ENCODE measurements at places on chromosomes 6 and 20.

DNA sequence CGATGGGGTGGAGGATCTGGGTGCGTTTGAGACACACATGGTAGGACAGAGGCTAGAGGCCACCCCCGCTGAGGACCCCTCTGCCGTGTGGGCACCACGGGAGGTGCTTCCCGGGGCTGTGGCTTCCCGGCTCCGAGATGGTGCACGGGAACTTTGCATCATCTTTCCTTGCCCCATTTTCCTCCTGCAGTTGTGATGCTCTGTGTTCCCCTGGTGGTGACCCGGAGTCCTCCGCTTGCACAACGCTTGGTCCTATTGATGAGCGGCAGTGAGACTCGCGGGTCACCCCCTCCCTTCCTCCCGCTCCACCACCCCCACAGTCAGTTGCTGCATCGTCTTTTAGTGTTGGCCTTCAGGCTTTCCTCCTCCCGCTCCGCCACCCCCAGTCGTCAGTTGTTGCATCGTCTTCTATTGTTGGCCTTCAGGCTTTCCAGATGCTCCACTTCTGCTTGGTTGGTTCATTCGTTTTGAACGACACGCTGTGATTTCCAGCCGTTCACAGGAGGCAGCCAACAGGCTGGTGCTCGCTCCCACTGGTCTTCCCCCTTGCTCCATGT lies 37.3 kb downstream of the PYGB start:
- DNase-seq: no peak
- no peaks in the 10 kb centered on the region for H3K4me1 ChIP-seq
- no peak overlapping the region for H3K4me3 ChIP-seq
- H3K27ac ChIP-seq: no peak overlapping the region
- H3K36me3 ChIP-seq: peaks cover 100% of the 10 kb centered on the region

DNA sequence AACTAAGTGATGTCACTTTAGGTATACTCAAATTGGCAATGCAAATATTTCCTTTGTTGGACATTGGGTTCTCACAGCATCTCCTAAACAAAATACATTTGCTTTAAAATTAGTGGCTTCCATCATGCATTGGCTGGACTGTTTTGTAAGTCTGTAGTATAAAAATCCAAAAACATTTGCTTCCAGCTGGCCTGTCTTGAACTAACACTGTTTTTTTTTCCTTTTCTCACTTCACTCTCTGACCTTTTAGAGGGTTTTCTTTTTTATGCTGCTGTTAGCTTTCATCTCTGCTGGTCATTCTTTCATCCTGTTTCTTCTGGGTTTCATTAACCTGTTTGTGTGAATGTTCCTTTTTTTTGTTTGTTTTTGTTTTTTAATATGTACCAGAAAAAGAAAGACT lies 121.7 kb upstream of the MLIP start:
- H3K4me1 ChIP-seq: peaks cover 40% of the 10 kb centered on the region
- H3K27ac ChIP-seq: no peak overlapping the region
- no peaks in the 10 kb centered on the region for H3K36me3 ChIP-seq
- H3K4me3 ChIP-seq: no peak overlapping the region
- DNase-seq: no peak
- H3K27me3 ChIP-seq: no peaks in the 10 kb centered on the region

DNA sequence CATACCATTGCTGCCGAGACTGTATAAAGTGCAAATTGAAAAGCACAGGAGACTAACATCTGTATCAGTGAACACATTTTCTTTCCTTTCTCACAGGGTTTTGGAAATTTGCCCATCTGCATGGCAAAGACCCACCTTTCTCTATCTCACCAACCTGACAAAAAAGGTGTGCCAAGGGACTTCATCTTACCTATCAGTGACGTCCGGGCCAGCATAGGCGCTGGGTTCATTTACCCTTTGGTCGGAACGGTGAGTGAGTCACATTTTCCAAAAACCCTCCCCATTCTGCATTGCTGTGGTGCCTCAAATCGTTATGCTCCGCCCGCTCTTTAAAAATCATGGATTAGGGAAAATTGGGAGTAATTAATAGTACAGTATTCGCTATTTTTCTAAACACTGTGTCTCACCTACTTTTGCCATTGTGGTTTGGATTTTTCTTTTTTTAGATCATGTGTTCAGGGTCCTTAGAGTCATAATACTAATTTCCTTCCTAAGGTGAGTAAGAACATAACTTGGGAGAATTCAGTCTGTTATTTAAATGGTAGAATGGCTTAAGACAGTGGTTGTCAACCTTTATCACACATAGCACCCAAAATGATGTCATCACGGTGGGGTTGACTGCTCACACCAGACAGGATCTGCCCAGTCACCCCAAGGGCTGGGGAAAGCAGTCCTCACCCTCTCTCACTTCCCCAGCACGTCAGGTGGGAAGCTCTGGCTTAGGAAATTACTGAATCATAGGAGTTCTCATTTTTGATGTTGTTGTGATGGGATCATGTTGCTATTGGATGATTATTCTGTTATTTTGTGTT lies 171.6 kb downstream of the MTHFD1L start:
- no peak overlapping the region for H3K4me3 ChIP-seq
- no peaks in the 10 kb centered on the region for H3K27me3 ChIP-seq
- peaks cover 6% of the 10 kb centered on the region for H3K4me1 ChIP-seq
- no peak for DNase-seq
- no peak overlapping the region for H3K27ac ChIP-seq

DNA sequence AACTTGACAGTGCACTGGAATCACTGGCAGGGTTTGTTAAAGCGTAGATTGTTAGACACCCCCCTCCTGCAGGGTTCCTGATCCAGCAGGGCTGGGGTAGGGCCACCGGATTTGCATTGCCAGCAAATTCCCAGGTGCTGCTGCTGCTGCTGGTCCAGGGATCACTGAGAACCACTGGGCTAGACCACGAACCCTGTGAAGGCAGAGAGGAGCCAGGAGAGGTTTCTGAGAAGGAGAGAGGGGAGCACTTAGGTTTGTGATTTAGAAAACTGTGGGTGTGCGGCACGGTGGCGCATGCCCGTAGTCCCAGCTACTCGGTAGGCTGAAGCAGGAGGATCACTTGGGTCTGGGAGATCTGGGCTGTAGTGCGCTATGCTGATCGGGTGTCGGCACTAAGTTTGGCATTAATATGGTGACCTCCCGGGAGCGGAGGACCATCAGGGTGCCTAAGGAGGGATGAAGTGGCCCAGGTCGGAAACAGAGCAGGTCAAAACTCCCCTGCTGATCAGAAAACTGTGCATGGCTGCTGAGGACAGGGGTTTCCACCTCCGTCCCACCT lies 53.6 kb upstream of the FAM83D start:
- no peaks in the 10 kb centered on the region for H3K36me3 ChIP-seq
- DNase-seq: no peak
- peak overlapping the region; percentile 13 for H3K27ac ChIP-seq
- no peaks in the 10 kb centered on the region for H3K4me1 ChIP-seq
- H3K27me3 ChIP-seq: peaks cover 35% of the 10 kb centered on the region

GRCh38 chr6:105153676-105154075 lies 26.1 kb downstream of the POPDC3 start:
- H3K4me1 ChIP-seq: no peaks in the 10 kb centered on the region
- H3K36me3 ChIP-seq: peaks cover 13% of the 10 kb centered on the region
- H3K4me3 ChIP-seq: no peak overlapping the region
- H3K27ac ChIP-seq: no peak overlapping the region

- H3K4me3 ChIP-seq: no peak overlapping the region
- H3K4me1 ChIP-seq: peaks cover 30% of the 10 kb centered on the region
- no peak overlapping the region for H3K27ac ChIP-seq
- no peaks in the 10 kb centered on the region for H3K27me3 ChIP-seq
Measured at GRCh38 chr6:168050881-168051586, 28.0 kb downstream of the FRMD1 start.

DNA sequence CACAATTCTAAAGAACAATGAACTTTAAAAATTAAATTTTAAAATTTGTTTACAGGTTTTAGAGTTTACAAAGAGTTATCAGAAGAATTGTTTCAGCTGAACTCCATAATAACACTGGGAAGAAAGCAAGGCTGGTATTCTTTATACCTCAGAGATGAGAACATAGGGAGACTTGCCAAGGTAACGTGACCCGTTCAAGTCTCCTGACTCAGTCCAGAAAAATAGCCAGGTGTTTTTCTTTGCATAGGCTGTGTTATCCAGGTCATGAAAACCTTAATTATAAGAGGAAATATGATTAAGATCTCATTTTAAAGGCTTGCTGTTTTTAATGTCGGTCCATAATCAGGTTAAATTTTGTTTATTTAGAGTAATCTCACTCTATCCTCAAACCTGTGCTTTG lies 8.5 kb upstream of the C6orf141 start:
- no peak overlapping the region for H3K27ac ChIP-seq
- no peak for DNase-seq
- no peaks in the 10 kb centered on the region for H3K36me3 ChIP-seq
